ENCODE measurements at places on chromosomes 5 and 9.

DNA sequence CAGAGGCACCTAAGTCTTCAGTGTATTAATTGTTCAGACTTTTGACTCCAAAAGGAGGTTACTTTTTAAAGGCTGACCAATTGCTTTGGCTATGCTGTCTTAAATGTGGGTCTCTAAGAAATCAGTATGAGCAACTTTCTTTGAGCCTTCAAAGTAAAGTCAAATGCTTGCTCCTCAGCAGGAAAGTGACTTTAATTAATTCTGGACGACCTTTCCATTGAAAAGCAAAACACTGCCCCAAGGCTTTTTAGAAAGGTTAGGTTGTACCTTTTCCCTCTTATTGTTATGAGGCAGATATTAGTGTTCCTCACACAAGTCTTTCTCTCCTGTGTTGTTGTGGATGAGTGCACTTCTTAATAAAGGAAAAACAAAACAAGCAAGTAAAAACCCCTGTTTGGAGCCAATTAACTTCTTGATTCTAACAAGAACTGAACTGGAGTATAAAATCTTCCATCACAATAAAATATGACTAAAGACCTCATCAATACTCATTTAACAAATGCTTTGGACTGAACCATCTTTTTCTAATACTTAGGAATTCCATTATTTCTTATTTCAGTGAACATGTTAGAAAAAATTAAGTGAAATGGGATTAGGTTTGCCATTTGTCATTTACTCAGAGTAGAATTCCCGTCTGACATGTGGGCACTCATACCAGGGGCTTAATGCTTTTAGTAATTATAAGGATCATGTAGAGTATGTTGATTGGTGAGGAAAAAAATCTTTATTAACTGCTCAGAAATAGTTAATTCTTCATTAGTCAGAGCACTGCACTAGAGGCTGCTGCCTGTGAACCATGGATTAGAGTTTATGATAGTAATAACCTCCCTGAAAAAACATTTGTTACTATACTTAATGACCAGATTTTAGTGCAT, 159.1 kb upstream of the ZNF608 start:
- no peak for DNase-seq

DNA sequence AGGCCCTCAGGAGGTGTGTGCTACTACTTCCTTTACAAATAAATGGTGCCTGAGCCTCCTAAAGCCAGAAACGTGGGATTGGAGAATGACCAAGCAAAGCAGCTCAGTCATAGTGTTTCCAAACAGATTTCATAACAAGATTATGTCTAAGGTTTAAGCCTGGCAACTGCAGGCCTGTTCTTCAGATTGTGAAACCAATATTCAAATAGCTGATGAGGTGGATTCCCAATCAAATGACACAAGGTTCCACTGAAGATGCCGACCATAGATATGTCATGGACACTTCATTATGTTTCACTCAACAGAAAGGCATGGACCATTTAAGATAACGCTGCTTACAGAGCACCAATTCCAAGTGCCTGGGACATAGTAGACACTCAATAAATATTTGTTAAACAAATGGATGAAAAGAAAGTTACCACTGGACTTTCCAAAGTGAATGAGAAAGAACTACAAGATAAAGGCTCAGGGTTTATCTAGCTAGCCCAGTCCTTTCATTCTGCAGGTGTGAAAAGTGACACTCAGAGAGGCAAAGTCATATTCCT, 189.5 kb downstream of the ACTL7B start:
- no peak for DNase-seq

DNA sequence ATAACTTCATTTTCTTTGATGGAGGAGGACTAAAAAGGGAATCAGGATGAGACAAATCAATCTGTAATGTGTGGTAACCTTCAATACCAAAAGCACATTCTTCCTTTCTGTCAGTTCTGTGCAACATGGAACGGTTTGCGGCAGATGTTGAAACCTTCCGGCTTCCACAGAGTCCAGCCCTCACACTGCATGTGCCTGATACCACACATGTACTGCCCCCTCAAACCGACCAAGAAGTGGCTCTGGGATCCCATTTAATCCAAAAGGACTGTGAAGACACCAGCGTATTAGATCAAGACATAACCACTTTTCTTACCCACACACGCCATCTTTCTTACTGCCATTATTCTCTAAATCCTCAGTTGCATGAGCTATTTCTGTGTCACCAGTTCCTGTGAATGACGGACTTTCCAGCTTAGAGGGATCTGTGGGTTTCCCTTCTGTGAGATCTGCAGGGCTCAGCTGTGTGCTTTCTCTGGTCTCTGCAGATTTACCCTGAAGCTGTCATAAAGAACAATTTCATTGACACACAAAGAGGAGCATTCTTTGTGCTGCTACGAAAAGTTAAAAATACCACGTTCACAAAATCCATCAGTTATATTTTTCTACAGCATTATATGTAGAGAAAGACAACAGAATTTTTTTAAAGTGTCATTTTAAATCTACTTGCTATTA, 25.8 kb downstream of the NSUN2 start:
- no peak for DNase-seq

- no peak for DNase-seq
Measured at GRCh38 chr9:124444166-124444565, 6.1 kb upstream of the ADGRD2 start.

DNA sequence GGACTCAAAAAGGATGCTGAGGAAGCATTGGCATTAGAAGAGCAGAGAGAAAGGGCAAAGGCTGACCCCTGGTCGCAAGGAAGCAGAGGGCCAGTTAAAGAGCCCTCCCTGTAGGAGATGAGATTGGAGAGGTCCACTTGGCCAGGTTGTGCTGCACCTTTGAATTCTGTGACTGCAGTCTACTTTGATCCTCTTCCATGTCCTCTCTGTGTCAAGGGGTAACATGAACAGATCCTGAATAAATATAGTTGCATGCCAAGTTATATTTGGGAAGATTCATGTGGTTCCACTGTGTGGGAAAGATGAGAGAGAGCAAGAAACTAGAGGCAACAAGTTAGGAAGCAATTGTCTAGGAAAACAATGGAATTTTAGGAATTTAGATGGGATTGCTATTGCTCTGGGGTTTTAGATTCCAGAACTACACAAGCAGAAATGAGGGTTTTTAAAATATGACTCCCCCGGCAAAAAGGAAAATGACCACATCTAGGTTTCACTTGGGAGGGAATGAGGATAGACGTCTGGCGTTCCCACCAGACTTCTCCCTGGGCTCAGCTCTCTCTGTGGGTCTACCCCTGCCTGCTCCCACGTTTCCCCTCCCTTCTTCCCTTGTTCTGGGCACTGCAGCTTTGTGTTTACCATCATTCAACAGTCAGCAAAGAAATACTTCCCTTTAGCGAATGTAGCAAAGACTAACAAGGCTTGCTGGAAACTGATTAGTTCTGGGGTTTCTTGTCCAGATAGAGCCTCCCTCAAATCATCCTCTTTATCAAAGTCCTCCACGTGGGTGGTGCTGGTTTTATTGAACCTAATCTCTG, 63.6 kb downstream of the SNX18 start:
- DNase-seq, result no peak
